ENCODE measurements at places on chromosomes 3 and 15. TPM values are rescaled to one million over a fixed set of nuclear protein-coding genes. Genes with fewer than 3 reads are reported as not detected.

GOLGA6B gene
- not detected for total RNA-seq

CX3CR1 gene
- total RNA-seq, result 0.21 TPM

CFAP100 gene
- total RNA-seq, result not detected

FILIP1L gene
- 1.4 TPM for total RNA-seq

ITIH4 gene
- 3.6 TPM for total RNA-seq

DGKG gene
- total RNA-seq, result 0.14 TPM

OR5K2 gene
- not detected for total RNA-seq

EFCC1 gene
- total RNA-seq, result 0.37 TPM

GOLGA6L1 gene
- total RNA-seq, result not detected

SCN10A gene
- not detected for total RNA-seq

ANO10 gene
- total RNA-seq, result 3.5 TPM

BUB1B gene
- 69.3 TPM for total RNA-seq

ENTPD3 gene
- not detected for total RNA-seq

EFCAB12 gene
- total RNA-seq, result 0.40 TPM

ZCWPW2 gene
- not detected for total RNA-seq

ABHD17C gene
- total RNA-seq, result 5.3 TPM

FAM174B gene
- total RNA-seq, result 1.9 TPM

C3orf85 gene
- not detected for total RNA-seq

HHATL gene
- total RNA-seq, result not detected

CDHR4 gene
- not detected for total RNA-seq

IQCF5 gene
- not detected for total RNA-seq

MME gene
- not detected for total RNA-seq
